ENCODE measurements at places on chromosomes 6 and 20. TPM values are rescaled to one million over a fixed set of nuclear protein-coding genes. Genes with fewer than 3 reads are reported as not detected.

- DNase-seq: no peak
Measured at GRCh38 chr6:15626878-15627674, 35.8 kb downstream of the DTNBP1 start.

DNA sequence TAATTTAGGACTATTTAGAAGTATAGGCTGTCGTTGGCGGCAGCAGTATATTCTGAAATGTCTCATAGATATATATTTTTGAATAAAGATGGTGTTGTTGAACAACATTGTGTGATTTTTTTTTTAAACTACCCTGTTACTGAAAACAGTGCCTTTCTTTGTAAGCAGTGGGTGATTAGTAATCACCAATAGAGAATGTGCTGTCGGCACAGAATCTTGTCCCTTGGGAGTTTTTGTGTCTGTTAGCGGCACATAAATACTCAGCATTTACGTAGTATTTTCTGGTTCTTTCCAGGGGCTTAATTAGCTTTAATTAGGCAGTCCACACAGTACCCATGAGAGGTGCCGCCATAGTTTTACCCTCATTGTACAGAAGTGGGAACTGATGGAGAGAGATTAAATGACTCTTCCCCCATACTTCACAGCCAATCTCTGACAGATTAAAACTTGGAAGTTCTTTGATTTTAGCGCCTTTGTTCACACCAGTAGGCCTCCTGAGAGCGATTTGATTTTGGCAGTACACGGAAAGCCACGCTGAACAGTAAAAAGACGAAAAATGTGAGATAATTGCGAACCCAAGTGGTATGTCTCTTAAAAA, 58.8 kb downstream of the RPRD1B start:
- no peak for DNase-seq

The TULP1 gene
- not detected for total RNA-seq

- no peak for DNase-seq
Measured at GRCh38 chr6:73734832-73735453, 38.9 kb downstream of the CD109 start.

The ASIP gene
- total RNA-seq: not detected

All from osteoblast (primary cell).